GM12878 (cell line): ENCODE measurements at places on chromosomes 7 and 10.
A peak's percentile ranks its signal among the peaks of the same experiment; 100 is the strongest.

DNA sequence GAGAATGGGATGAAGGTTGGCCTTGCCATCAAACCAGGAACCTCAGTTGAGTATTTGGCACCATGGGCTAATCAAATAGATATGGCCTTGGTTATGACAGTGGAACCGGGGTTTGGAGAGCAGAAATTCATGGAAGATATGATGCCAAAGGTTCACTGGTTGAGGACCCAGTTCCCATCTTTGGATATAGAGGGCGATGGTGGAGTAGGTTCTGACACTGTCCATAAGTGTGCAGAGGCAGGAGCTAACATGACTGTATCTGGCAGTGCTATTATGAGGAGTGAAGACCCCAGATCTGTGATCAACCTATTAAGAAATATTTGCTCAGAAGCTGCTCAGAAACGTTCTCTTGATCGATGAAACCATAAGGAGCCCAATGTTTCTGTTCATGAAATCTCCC is 637 bp downstream of the RPEL1 start:
- H3K4me3 ChIP-seq = no peak overlapping the region
- DNase-seq = no peak
- H3K27me3 ChIP-seq = no peaks in the 10 kb centered on the region
- peaks cover 5% of the 10 kb centered on the region for H3K4me1 ChIP-seq
- no peaks in the 10 kb centered on the region for H3K36me3 ChIP-seq

GRCh38 chr7:28478656-28479055 is 66.3 kb downstream of the CREB5 start:
- peaks cover 41% of the 10 kb centered on the region for H3K4me1 ChIP-seq
- H3K27ac ChIP-seq = peak overlapping the region; percentile 90
- H3K4me3 ChIP-seq = no peak overlapping the region
- no peaks in the 10 kb centered on the region for H3K36me3 ChIP-seq
- no peaks in the 10 kb centered on the region for H3K27me3 ChIP-seq
- DNase-seq = no peak

- no peak for DNase-seq
- H3K27ac ChIP-seq = no peak overlapping the region
- no peaks in the 10 kb centered on the region for H3K36me3 ChIP-seq
- no peaks in the 10 kb centered on the region for H3K27me3 ChIP-seq
These were observed 177.9 kb downstream of the SKAP2 start for GRCh38 chr7:26686448-26686981.

- no peaks in the 10 kb centered on the region for H3K27me3 ChIP-seq
- H3K4me1 ChIP-seq = no peaks in the 10 kb centered on the region
- H3K36me3 ChIP-seq = no peaks in the 10 kb centered on the region
- DNase-seq = no peak
- no peak overlapping the region for H3K4me3 ChIP-seq
- no peak overlapping the region for H3K27ac ChIP-seq
These were observed 165.7 kb upstream of the MAGI2 start for GRCh38 chr7:79619216-79619615.

DNA sequence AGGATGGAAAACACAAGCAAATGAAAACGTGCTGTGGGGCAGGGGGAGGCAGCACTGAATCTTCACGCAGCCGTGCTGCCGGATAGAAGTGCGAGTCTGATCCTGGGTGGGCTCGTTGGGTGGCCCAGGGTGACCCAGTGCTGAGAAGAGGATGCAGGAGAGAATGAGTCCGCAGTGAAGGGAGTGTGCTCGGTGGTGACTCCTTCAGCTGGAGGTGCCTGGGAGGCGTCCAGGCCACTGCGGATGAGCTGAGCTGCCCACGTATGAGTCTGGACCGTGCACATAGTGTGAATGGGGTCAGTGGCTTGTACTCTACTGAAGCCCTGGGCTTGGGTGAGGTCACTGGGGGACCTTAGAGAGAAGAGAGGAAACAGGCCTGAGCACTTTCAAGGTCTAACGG is 190.0 kb upstream of the MGMT start:
- no peaks in the 10 kb centered on the region for H3K36me3 ChIP-seq
- no peaks in the 10 kb centered on the region for H3K4me1 ChIP-seq
- H3K27me3 ChIP-seq = no peaks in the 10 kb centered on the region
- H3K4me3 ChIP-seq = no peak overlapping the region

- DNase-seq = no peak
- H3K27ac ChIP-seq = no peak overlapping the region
- H3K27me3 ChIP-seq = no peaks in the 10 kb centered on the region
- H3K4me1 ChIP-seq = no peaks in the 10 kb centered on the region
These were observed 15.1 kb downstream of the LRRTM3 start for GRCh38 chr10:66940965-66941364.
